ENCODE measurements at places on chromosomes 6 and 20. TPM values are rescaled to one million over a fixed set of nuclear protein-coding genes. Genes with fewer than 3 reads are reported as not detected.

DNA sequence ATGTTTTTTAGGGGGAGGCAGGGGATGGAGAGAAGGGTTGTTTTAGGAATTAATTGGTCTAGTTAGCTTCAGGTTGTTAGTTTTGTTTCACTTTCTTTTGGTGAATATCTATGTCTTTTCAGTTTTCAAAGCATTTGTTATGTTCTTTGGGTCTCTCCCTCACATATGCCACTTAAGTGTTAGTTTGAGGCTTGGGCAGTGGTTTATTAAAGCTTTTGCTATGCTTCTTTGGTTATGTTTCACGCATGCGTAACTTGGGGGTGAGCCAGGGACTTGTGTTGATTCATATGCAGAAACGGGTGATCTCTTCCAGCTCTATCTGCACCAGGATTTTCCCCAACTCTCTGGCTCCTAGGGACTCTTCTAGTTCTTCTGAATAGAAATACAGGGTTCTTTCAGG, 11.4 kb upstream of the MMS22L start:
- DNase-seq: no peak

- no peak for DNase-seq
Measured at GRCh38 chr6:7138921-7139358, 31.2 kb downstream of the RREB1 start.

The ATP6V1G2 gene
- 1.5 TPM for total RNA-seq

The TNFRSF6B gene
- total RNA-seq: 12.6 TPM

DNA sequence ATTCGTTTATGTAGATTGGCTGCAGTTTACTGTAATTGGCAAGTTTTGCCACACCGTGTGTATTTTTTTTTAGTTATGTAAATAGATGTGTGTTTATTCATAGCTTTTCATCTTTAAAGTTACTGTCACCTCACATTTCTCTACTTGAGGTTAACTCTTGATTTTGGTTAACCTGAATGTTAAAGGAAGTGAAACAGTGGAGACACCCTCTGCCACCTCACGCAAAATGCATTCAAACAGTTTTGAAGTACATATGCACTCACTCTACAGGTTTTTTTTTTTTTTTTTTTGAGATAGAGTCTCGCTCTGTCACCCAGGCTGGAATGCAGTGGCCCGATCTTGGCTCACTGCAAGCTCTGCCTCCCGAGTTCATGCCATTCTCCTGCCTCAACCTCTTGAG, 17.7 kb downstream of the OR2A4 start:
- no peak for DNase-seq

GRCh38 chr20:47244451-47244850, 112.0 kb downstream of the ZMYND8 start:
- DNase-seq: no peak
